A549 treated with DMSO at 1 μM for 4 hours (cell line): ENCODE measurements at places on chromosomes 5 and 9. TPM values are rescaled to one million over a fixed set of nuclear protein-coding genes. Genes with fewer than 3 reads are reported as not detected.

Gene SARDH
- total RNA-seq, result 0.07 to 0.13 TPM (median 0.08 TPM) in 4 of 5 replicates, not detected in the other

Gene HSD17B3
- total RNA-seq, result 0.19 to 0.31 TPM in 2 of 5 replicates, not detected in the others

Gene TEX48
- total RNA-seq, result not detected in 5 replicates

Gene NAIP
- 0.25 to 0.47 TPM (median 0.41 TPM) in 5 replicates for total RNA-seq

Gene THG1L
- total RNA-seq, result 27.2 to 37.5 TPM (median 28.2 TPM) in 5 replicates

Gene KCNV2
- not detected in 5 replicates for total RNA-seq

Gene C5orf52
- total RNA-seq, result not detected in 5 replicates

Gene GPR151
- total RNA-seq, result not detected in 5 replicates
